Stimulated activated CD8-positive, alpha-beta memory T cell treated with anti-CD3 and anti-CD28 coated beads, Interleukin-12 subunit alpha, Interleukin-12 subunit beta, amount 100 ng/mL, for 4 hours (primary cell): ENCODE measurements at places on chromosomes 1 and 21.
A peak's percentile ranks its signal among the peaks of the same experiment; 100 is the strongest.

DNA sequence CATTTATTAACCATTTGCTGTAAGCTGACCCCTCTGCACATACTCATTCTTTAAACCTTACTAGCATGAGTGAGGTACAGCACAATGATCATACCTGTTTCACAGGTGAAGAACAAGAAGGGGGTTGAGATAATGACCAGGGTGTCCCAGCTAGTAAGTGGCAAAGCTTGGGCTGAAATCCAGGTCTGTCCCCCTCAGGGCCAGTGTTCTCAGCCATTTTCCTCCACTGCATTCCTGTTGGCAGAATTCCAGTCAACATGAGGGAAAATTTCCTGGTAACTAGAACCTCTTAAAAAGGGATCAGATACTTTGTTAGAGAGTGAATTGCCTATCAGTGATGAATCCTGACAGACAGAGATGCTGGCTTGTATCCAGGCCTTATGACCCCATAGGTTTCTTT lies 48.1 kb downstream of the SPATA46 start:
- DNase-seq = no peak

DNA sequence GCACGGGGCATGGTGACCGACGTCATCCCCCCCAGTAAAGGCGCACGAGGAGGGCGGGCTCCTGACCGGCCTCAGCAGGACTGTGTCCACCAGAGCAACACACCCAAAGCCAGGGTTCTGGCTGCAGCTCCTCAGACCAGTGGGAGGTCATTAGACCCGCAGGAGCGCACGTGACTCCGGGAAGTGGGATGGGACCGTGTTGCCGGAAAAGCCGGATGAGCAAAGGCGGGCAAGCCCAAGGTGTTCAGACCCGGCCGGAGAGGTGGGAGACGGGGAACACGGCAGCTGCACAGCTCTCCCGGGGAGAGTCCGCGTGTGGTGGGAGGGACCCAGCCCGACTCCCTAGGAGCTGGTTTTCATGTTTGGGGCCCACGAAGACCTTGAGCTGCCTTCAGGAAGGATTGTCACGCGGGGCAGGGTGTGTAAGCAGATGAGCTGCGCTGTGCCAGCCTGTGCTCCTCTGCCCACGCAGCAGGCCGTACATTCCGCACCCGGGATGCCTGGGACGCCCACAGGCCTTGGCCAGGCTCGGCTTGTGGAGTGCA lies 20.6 kb upstream of the TRAPPC10 start:
- no peak for DNase-seq

DNA sequence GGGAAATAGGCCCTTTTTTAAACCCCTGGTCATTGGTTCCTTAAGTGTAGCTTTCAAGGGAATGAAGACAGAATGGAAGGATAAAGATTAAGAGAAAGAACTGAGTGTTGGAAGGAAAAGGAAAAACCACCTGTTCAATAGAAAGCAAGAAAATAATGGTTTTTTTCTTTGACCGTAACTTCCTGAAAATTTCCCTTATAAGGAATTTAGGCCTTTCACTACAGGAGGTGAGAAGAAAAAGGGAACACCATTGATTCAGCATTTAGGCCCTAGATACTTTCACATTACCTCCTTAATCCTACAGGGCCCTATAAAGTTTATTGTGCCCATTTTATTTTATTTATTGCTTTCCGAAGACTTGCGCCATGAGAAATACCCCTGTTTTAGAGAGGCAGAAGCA lies 18.9 kb downstream of the KPNA6 start:
- DNase-seq = no peak

GRCh38 chr1:228176461-228177182 lies 11.0 kb downstream of the IBA57 start:
- no peak for DNase-seq

- no peak for DNase-seq
Measured at GRCh38 chr1:162191396-162192305, 122.2 kb downstream of the NOS1AP start.

DNA sequence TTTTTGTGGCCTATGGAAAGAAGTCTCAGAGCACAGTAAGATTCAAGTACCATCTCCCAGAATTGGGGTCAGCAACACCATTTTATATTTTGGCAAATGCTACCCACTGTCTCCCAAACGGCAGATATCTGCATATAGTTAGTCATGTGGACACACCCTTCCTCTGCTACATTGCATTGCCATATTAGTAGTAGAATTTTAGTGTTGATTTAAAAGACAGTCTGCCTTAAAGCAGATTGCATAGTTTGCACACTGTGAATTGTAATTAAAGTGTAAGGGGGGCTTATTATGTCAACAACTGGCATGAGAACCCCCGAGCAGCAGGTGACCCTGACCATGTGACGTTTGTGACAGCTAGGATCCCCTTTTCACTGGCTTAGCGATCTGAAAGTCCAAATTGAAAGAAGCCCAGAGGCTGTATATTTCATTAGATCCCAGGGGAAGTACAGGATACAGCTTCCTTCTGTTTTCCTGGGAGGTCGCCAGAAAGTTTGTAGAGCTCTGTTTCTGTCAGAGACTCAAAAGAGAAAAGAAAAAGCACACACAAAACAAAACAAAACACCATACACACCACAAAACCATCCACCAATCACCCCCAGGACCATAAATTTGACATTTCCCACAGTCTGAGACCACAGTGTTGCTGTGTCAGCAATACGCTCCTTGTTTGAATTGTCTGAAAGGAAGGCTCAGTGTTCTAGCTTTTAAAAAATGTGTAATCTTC lies 172.4 kb downstream of the NFIA start:
- no peak for DNase-seq

- DNase-seq = no peak
Measured at GRCh38 chr1:235928197-235928596, 61.5 kb upstream of the LYST start.

GRCh38 chr1:167630568-167631385 lies 745 bp downstream of the RCSD1 start:
- no peak for DNase-seq

GRCh38 chr1:63618011-63618410 lies 24.8 kb downstream of the PGM1 start:
- no peak for DNase-seq

- no peak for DNase-seq
Measured at GRCh38 chr1:198271467-198271866, 114.7 kb downstream of the NEK7 start.

DNA sequence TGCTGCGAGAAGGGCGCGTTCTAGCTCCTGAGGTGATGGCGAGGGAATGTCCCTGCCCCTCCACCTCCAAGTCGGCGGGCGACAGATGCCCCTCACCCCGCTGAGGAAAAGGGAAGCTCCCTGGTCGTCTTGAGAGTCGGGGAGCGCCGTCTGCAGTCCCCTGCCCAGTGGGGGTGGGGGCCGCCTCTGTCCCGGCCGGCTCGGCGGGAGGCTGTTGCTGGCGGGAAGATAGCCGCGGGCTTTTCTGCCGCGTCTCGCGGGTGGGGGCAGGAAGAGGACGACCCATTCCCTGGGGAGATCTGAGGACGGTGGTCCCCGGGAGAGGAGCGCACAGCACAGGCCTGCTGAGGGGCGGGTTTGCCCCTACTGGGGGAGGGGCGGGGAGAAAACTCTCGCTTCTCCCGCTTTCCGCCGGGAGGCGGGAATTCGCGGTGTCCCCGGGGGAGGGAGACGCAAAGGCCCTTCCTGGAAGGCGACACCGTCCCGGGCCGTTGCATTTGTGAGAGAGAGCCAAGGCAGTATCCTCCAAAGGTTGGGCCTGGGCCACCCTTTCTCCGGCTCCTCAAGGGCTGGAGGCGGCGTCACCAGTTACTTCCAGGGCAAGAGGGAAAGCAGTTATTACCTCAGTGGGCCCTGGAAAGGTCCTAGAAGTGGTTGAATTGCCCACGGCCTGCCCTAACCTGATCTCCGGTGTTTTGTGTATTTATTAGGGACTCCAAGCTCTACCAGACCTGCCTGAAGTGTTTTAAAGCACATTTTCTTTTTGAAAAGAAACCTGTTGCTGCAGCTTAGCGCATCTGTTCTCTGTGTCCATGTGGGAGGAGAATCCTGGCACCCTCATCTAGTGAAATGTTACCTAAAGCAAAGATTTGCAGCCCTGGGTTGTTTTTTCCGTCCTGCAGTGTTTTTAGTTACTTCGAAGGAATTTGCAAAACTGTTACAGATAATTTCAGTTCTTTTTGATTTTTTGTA lies 648 bp downstream of the S100PBP start:
- no peak for DNase-seq

GRCh38 chr1:47444562-47445465 lies 7.0 kb downstream of the FOXD2 start:
- DNase-seq = no peak

DNA sequence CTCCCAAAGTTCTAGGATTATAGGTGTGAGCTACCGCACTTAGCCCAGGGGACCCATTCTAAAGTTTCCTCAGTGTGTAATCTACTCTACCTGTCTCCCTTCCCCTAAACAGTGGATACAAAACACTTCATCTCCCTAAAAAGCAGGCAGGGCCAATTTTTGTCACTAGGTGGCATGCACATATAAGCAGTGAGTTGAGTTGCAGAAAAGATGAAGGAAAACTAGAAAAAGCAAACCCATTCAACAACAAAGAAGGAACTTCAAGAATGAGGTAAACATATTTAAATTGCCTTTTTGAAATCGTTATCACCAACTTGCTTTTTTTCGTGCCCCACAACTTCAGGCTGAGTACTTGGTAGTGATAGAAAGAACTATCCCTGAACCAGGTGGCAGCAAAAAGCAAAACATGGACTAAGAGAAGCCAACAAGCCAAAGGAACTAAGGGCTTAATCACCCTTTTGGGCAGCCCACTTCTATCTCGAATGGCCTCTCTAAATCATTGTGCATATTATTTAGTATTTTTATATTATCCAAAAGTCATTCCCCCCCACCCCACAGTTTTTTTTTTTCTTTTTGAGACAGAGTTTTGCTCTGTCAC lies 19.7 kb upstream of the ALDH9A1 start:
- no peak for DNase-seq

GRCh38 chr21:42349420-42350317 lies 1.1 kb downstream of the TFF2 start:
- DNase-seq = no peak

GRCh38 chr1:29213055-29213454 lies 17.7 kb downstream of the MECR start:
- DNase-seq = no peak

- no peak for DNase-seq
Measured at GRCh38 chr1:68542586-68542985, 45.7 kb upstream of the DEPDC1 start.

DNA sequence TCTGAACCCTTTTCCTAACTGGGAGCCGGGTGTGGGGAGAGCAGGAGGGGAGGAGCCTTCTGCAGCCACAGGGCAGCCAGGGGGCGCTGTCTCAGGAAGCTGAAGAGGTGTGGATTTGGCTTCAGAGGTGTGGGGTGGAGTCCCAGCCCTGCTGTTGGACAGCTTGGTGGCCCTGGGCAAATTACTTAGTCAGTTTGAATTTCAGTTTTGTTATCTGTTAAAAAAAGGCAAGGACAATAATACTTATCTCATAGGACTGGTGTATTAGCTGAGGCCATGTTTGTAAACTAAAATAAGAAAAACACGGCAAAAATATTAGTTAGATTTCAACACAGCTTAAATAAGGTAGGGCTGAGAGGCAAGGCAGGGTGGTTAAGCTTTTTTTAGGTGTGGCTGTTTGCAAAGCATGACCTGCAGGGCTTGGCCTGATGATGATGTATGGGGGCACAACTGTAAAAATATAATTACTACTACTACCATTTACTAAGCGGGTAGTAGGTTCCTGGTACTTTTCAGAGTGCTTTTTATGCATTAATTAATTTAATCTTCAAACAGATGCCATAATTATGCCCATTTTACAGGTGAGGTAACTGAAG lies 111.8 kb downstream of the PLXNA2 start:
- peak; percentile 24 for DNase-seq

GRCh38 chr1:166197141-166197540 lies 30.3 kb upstream of the FAM78B start:
- no peak for DNase-seq

DNA sequence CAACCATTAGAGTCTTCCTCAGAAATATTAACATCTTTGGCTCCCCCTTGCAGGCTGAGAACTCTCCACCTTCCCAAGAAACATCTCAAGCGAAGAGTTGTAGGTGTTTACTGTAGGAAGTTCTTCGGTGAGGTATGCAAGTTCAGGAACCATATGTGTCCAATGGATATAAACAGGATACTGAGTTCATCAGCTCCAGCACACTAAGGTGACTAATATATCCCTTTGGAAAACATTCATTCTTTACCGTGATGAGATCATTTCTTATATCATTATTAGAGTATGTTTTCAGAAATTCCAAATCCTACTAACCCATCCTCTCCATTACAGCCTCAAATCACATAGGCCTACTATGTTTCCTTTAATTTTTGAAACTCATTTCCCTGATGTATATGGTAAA lies 37.3 kb upstream of the PRMT6 start:
- no peak for DNase-seq

DNA sequence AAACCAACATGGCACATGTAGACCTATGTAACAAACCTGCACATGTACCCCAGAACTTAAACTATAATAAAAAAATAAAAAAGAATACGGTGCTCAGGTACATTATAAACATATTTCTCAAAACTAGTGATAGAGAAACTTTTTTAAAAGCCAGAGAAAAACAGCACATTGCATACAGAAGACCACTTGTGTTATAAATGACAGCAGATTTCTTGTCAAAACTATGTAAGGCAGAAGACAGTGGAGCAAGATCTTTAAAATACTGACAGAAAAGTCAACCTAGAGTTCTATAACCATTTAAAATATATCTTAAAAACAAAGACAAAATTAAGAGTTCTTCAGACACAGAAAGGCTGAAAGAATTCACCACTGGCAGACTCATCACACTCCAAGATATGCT lies 144.7 kb downstream of the NEGR1 start:
- no peak for DNase-seq

DNA sequence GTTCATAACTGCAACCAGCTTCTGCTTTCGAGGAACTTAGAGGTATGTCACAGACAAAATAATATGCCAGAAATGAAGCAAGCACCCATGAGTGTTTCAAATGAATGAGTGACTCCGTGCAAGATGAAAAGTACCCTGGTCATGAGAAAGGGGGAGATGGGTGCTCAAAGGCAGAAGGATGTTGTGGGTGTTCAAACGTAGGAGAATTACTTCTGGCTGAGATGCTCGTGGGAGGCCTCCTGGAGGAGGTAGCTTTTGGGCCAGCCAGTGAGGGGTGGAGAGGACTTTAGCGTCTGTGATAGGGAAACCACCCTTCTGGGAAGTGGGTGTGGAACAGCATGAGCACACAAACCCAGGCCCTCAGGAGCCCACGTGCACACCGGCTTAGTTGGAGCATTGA lies 113.8 kb downstream of the SYF2 start:
- no peak for DNase-seq

- DNase-seq = no peak
Measured at GRCh38 chr1:37481289-37482003, 7.1 kb downstream of the ZC3H12A start.
